ENCODE measurements at places on chromosomes 7 and 10. TPM values are rescaled to one million over a fixed set of nuclear protein-coding genes. Genes with fewer than 3 reads are reported as not detected.

Gene HOXA6
- total RNA-seq = not detected

Gene STX1A
- 31.8 TPM for total RNA-seq

DNA sequence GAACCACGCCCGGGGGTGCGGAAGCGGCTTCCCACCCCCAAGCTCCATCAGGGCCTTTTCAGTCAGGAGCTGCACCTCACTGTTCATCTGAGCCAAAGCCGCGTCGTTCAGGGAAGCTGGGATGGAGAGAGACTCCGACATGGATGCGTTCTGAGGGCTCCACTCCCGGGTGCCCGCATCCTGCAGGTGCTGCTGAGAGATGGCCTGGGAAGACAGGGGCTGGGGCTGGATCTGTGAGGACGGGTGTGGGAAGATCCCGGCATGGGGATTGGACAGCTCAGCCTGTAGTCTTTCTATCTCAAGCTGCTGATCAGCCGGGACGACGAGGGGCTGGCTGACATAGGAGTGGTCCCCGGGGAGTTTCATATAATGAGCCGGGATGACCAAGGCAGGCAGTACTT lies 45.0 kb upstream of the NMT2 start:
- no peak for DNase-seq

Gene LDB3
- total RNA-seq = 0.12 TPM

Gene ITGB8
- total RNA-seq = not detected

DNA sequence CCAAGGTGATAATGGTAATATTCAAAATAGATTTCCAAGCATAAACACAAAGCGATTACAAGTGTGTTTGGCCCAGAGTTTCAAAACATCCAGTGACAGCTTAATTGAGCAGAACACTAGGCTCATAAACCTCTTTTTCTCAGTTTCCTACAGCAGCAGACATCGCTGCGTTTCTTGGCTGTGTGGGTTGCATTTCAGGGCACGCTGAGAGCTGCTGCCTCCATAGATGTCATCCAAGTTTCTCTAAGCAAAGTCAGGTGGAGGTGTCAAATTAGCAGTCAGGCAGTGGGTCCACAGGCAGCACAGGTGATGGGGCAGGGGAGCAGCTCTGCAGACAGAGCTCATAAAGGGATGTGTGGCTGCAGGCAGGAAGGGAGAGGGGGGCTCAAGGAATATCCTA lies 50.5 kb upstream of the COL13A1 start:
- no peak for DNase-seq

GRCh38 chr10:18197706-18198105 lies 57.5 kb downstream of the CACNB2 start:
- DNase-seq = no peak

- DNase-seq = no peak
Observed at GRCh38 chr10:51257511-51258248, 183.4 kb downstream of the PRKG1 start.

- no peak for DNase-seq
Observed at GRCh38 chr10:650441-650851, 39.0 kb downstream of the DIP2C start.

DNA sequence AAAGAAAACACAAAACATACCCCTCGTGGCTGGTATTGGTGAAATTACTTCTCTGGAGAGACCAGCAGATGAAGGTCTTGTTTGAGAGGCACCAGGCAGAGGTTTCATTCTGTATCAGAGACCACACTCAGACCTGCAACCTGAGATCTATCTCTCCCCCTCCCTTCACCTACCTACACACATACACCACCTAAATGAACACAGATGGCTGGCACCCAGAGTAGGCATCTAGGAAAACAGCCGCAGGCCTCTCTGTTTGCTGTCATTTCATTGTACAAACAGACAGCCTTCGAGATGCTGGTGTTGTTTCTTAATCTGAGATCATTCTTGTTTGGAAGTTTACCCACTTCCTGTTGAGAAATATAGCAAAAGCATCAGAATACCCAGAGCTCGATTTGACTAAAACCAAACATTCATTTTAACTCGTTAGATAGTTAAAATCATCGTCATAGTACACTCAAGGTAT lies 173.9 kb upstream of the SLC25A13 start:
- DNase-seq = peak; percentile 64

Measured in activated CD4-positive, alpha-beta memory T cell treated with anti-CD3 and anti-CD28 coated beads for 36 hours (primary cell).